ENCODE measurements at places on chromosomes 4 and X. TPM values are rescaled to one million over a fixed set of nuclear protein-coding genes. Genes with fewer than 3 reads are reported as not detected.

DNA sequence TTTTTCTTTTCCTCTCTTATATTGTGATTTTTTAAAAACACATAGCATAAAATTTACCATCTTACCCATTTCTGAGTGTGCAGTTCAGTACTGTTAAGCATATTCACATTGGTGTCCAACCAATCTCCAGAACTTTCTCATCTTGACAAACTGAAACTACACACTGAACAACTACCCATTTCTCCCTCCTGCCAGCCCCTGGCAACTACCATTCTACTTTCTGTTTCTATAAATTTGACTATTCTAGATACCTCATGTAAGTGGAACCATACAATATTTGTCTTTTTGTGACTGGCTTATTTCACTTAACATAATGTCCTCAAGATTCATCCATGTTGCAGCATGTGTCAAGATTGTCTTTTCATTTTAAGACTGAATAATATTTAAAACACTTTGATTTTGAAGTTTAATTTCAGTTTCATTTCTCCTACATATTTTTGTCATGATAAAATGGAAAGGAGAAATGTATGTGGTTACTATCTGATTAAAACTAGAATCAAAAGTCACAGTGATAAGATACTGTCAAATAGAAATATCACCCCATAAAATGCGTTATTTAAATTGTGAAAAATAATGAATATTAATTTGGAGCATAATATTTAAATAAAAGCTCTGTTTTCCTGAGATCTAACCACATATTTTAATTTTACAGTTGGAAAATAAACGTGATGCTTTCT lies 122.8 kb downstream of the DIPK2B start:
- peaks cover 39% of the 10 kb centered on the region for H3K36me3 ChIP-seq
- no peaks in the 10 kb centered on the region for H3K27me3 ChIP-seq
- no peak overlapping the region for H3K4me3 ChIP-seq

- no peak overlapping the region for H3K27ac ChIP-seq
- H3K4me1 ChIP-seq: no peaks in the 10 kb centered on the region
- H3K27me3 ChIP-seq: no peaks in the 10 kb centered on the region
- DNase-seq: no peak
- H3K36me3 ChIP-seq: no peaks in the 10 kb centered on the region
Measured at GRCh38 chrX:19647731-19648588, 132.7 kb upstream of the MAP3K15 start.

- H3K4me3 ChIP-seq: no peak overlapping the region
- DNase-seq: no peak
- no peak overlapping the region for H3K27ac ChIP-seq
- H3K36me3 ChIP-seq: no peaks in the 10 kb centered on the region
- H3K4me1 ChIP-seq: no peaks in the 10 kb centered on the region
Measured at GRCh38 chrX:11813341-11813740, 55.3 kb downstream of the MSL3 start.

DNA sequence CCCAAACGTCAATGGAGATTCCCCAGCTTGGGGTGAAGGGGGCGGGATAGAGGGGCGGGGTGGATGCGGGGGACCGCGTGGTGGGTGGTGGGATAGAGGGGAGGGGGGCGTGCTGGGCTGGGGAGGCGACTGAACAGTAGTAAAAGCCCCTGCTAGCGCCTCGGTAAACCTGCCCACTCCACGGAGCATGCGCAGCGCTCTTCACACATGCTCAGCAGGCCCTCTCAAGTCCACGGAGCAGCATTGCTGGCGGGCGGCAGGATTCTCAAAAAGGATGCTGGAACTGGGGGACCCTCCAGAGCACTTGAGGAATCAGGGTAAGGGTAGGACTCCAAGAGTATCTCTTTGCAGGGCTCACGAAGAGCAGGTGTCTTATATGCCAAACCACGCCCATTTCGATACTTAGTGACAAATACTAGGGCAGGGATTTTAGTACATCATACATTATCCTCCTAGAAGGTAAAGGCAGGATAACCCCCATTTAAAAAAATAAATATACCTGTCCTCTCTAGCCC lies 378 bp upstream of the RPS6KA6 start:
- H3K27ac ChIP-seq: peak overlapping the region; percentile 71
- peak overlapping the region; percentile 69 for H3K4me3 ChIP-seq
- no peaks in the 10 kb centered on the region for H3K27me3 ChIP-seq
- DNase-seq: no peak
- H3K36me3 ChIP-seq: no peaks in the 10 kb centered on the region
- H3K4me1 ChIP-seq: no peaks in the 10 kb centered on the region

DNA sequence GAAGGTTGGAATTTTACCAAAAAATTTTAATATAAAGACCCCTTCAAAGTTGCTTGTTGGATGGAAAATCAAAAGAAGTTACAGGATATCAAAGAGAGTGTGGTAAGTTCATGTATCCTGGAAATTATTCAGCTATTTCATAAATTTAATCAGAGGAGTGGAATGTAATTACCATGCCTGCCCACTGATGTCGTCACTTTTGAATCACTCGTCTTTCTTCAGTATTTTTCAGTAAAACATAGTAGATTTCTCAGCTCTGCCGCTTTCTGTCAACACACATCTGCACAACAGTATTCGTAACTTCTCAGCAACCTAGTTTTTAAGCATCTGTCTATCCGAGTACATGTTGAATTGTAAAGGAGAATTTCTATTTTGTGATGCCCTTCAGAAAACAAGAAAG lies 2163.0 kb upstream of the AGA start:
- H3K4me3 ChIP-seq: no peak overlapping the region
- DNase-seq: no peak
- H3K4me1 ChIP-seq: no peaks in the 10 kb centered on the region

DNA sequence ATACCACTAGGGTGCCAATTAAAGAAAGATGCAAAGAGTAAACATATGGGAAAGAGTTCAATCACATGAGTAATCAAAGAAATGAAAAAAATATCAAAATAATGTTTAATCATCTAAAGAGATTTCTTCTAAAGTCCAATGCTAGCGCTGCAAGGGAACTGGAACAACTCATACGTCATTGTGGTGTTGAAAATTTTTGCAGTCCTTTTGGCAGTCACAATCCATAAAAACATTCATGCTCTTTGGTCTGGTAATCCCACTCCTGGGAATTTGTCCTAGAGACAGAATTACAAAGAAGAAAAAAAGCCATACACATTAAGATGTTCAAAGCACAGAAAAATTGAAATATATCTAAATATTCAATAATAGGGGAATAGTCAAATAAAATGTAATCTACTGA lies 4.6 kb downstream of the P2RY4 start:
- no peaks in the 10 kb centered on the region for H3K27me3 ChIP-seq
- no peaks in the 10 kb centered on the region for H3K4me1 ChIP-seq
- H3K27ac ChIP-seq: no peak overlapping the region
- no peak for DNase-seq
- no peak overlapping the region for H3K4me3 ChIP-seq
- H3K36me3 ChIP-seq: no peaks in the 10 kb centered on the region

DNA sequence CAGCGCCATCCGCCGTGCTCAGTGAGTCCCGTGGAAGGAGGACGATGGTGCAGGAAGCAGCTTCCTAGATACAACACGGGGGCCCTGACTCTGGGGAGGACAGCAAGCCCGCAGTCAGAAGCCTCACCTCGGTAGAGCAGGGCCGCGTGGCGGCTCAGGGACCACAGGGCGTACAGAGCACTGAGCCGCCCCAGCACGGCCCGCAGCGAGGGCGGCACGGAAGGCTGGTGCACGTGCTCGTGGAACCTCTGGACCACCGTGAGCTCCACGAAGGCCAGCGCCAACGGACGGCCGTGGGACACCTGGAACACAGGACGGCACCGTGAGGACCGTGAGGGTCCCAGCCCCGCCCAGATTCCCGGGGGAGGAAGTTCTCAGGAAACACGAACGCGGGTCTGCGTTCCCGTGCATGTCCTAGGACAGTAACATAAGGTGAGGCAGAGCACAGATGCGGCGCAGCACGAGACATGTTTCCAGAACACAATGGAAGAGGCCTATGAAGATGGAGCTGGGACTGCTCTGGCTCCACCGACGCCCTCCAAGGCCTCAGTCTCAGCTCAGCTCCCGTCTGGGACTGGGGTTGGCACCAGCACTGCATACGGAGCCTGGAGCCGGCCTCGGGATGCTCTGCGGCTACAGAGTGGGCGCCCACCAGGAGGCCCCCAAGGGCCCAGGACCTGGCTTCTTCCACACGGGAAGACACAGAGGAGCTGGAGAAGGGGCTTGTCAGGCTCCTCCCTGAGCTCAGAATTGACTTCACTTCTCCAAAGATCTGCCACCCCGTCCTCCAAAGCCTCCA lies 65.5 kb downstream of the ACOX3 start:
- no peaks in the 10 kb centered on the region for H3K27me3 ChIP-seq
- H3K4me1 ChIP-seq: no peaks in the 10 kb centered on the region
- H3K27ac ChIP-seq: no peak overlapping the region
- no peak for DNase-seq
- H3K4me3 ChIP-seq: no peak overlapping the region
- H3K36me3 ChIP-seq: peaks cover 95% of the 10 kb centered on the region

GRCh38 chr4:80492761-80493160 lies 157.2 kb downstream of the CFAP299 start:
- no peak overlapping the region for H3K27ac ChIP-seq
- no peak for DNase-seq
- no peaks in the 10 kb centered on the region for H3K27me3 ChIP-seq
- no peaks in the 10 kb centered on the region for H3K4me1 ChIP-seq
- no peaks in the 10 kb centered on the region for H3K36me3 ChIP-seq
- H3K4me3 ChIP-seq: no peak overlapping the region

DNA sequence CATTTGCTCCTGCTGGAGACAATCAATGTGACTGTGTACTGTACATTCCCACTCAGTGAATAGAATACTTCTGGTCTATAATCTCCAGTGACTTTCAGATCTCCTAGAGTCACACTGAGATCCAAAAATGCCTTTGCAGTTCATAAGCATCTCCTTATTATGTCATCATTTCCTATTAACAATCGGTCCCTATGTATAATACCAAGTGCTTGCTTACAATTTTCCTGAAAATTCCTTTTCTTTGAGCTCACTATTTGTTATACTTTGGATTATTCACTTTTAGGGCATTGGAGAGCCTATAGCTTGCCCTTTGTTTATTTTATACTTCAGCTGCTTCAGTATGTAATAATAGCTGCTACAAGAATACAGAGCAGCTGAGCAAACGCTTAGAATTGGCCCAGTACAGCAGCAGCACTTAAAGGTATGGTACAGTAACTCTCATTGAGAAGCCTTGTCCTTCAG lies 313.0 kb downstream of the DCTD start:
- no peaks in the 10 kb centered on the region for H3K4me1 ChIP-seq
- no peaks in the 10 kb centered on the region for H3K36me3 ChIP-seq
- H3K27ac ChIP-seq: no peak overlapping the region
- H3K27me3 ChIP-seq: no peaks in the 10 kb centered on the region
- no peak for DNase-seq

- no peak overlapping the region for H3K4me3 ChIP-seq
- H3K27me3 ChIP-seq: no peaks in the 10 kb centered on the region
- H3K36me3 ChIP-seq: no peaks in the 10 kb centered on the region
- no peak overlapping the region for H3K27ac ChIP-seq
Measured at GRCh38 chr4:185966997-185967775, 101.8 kb upstream of the TLR3 start.

- no peak for DNase-seq
- no peaks in the 10 kb centered on the region for H3K27me3 ChIP-seq
- H3K36me3 ChIP-seq: peaks cover 16% of the 10 kb centered on the region
- no peak overlapping the region for H3K27ac ChIP-seq
Measured at GRCh38 chrX:154023276-154024000, 3.7 kb upstream of the IRAK1 start.

DNA sequence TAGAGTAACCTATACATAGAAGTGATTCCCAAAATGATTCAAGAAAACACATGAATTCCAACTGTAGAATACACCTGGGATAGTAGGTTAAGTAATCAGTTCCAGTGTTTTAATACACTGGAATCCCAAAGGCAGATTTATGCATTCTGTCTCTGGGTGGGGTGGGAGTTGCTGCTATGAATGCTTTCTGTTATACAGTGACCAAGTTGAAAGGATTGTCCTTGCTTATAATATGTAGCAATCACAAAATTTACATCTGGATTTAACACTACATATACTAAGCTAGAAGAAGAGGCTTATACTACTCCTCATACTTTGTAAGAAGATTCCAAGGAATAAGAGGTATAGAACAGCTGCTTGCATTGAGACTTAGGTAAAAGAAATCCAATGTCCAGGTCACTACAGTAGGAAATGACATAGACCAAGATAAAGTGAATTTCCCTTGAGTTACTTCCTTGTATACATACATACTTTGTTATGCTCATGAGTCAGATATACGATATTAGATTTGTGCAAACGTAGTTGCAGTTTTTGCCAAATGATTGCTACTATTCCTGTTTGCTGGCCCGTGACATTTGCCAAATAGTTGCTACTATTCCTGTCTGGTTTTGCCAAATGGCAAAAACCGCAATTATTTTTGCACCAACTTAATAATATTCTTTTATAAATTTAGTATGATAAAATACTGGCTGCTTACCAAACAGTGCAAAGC lies 210.5 kb upstream of the DIAPH2 start:
- H3K36me3 ChIP-seq: no peaks in the 10 kb centered on the region
- no peaks in the 10 kb centered on the region for H3K27me3 ChIP-seq
- no peak overlapping the region for H3K4me3 ChIP-seq

- no peaks in the 10 kb centered on the region for H3K36me3 ChIP-seq
- no peak overlapping the region for H3K27ac ChIP-seq
- peak overlapping the region; percentile 70 for H3K4me3 ChIP-seq
- H3K4me1 ChIP-seq: peaks cover 20% of the 10 kb centered on the region
- DNase-seq: no peak
Measured at GRCh38 chr4:81215931-81216330, 909 bp upstream of the PRKG2 start.

JADE3 gene
- total RNA-seq: 3.8 TPM

GPR78 gene
- total RNA-seq: 8.3 TPM

HSD17B11 gene
- 7.5 TPM for total RNA-seq

SPANXB1 gene
- not detected for total RNA-seq

SPOCK3 gene
- not detected for total RNA-seq

FHDC1 gene
- 11.7 TPM for total RNA-seq

All from esophagus squamous epithelium (tissue), 5 donors.